ENCODE measurements at places on chromosomes 6 and 20.

GRCh38 chr20:60950561-60950960 lies 301.5 kb upstream of the CDH4 start:
- no peak for DNase-seq

- DNase-seq = no peak
Measured at GRCh38 chr20:15619816-15620215, 953.4 kb downstream of the KIF16B start.

GRCh38 chr20:62908971-62909791 lies 17.1 kb downstream of the DIDO1 start:
- DNase-seq = no peak

- no peak for DNase-seq
Measured at GRCh38 chr20:42604998-42605956, 584.4 kb downstream of the PTPRT start.

DNA sequence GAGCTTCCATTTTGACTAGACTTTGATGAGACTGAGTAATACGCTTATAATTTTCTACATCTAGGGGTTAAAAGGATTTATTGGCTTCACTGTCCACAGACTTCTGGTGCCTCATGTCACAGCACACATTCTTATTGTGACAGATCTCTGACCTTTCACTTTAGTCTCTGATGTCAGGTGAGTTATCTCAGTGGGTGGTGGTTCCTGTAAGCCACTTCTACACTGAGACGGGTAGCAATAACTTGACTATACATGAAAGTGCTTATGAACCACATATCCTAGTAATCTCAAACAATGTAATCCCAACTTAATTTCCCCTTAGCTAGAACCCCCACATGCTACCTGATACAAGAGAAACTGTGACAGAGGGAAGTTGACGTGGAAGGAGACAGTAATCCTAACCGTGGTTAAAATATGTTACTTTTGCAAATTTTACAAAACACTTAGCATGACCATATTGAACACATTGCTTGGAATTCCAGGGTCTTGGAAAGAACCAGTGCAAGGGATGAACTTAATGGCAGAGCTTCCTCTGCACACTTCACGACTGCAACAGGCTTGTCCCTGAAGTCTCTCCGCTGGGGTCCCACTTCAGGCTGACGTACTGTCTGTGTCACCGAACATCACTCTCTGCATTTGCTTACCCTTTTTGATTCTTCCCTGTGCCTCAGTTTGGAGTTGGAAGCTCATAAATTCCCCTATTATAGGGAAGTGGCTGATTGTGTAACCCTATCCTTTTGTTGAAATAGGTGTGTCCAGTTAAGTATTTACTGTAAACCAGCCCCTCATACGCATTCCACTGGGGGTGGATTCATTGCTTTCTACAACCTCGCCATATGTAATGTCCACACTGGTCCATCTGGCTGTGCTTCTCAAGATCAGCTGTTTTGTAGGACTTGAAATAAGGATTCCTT lies 6.4 kb upstream of the TRIM40 start:
- no peak for DNase-seq

DNA sequence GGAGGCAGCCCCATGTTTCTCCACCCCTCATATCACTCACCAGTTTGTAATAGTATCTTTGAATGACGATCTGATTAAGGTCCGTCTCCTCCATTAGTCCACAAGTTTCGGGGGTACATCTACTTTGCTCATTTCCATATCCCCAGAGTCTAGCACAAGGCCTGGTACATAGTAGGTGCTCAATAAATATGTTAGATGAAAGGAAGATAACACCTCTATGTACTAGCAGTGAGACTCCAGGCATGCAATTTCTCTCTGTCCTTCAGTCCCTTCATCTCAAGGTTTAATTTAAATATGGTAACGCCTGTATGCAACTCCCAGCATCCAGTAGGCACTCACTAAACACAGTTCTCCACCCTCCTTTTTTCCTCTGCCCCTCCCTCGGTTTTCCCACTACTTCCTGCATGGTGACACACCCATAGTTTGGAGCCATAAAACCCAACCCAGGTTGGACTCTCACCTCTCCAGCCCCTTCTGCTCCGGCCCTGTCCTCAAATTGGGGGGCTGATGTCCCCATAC lies 461 bp upstream of the HNF4A start:
- no peak for DNase-seq

- no peak for DNase-seq
Measured at GRCh38 chr6:90256698-90257485, 39.8 kb downstream of the BACH2 start.

GRCh38 chr20:60332523-60332922 lies 374.3 kb downstream of the CDH26 start:
- DNase-seq = no peak

GRCh38 chr6:36820700-36821580 lies 18.3 kb downstream of the CPNE5 start:
- DNase-seq = no peak

DNA sequence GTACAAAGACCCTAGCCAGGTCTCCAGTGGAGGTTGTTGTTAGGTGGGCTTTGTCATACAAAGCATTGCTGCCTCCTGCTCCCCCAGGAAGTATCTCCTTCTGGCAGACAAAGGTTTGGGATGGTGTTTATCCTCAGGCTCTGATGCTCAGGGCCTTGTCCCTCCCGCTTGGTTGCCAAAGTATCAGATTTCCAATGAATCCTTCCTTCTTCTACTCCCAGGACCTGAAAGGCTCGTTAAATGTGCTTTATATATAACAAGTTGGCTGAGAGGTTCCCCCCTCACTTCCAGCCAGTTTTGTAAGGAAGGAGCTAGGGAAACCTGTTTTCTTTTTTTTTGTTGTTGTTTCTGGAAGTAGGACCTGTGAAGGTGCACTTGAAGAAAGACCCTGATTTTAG lies 14.4 kb downstream of the PTK7 start:
- DNase-seq = no peak

GRCh38 chr6:88266126-88266525 lies 100.0 kb upstream of the CNR1 start:
- DNase-seq = no peak

DNA sequence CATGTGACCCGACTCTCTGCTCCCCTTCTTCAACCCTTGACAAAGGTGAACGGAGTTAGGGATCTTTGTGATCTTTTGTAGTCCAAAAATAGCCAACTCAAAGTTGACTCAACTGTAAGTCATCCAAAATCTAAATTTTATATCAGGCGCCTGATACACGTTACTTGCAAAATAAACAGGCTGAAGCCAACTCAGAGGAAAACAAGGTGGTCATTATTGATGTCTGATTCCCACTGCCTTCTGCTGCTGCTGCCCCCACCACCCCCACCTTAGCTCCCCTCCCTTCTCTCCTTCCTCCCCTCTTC lies 13.2 kb upstream of the RNF8 start:
- DNase-seq = no peak

DNA sequence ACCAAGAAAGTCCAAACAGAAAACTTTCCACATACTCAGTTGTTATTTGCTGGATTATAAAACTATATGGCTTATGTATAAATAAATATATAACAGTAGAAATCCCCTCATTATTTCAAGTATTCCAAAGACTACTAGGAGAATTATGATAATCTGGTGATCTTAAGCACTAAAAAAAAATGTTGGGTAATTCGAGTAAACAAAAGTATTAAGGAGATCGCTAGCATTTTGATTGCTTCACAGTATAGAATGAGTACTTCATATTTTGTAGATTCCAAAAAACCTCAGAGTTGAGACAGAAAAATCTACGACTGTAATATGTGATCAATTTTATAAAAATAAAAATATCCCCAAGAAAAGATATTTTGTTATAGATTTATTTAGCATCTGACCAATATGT lies 236.4 kb upstream of the TENT5A start:
- DNase-seq = no peak

DNA sequence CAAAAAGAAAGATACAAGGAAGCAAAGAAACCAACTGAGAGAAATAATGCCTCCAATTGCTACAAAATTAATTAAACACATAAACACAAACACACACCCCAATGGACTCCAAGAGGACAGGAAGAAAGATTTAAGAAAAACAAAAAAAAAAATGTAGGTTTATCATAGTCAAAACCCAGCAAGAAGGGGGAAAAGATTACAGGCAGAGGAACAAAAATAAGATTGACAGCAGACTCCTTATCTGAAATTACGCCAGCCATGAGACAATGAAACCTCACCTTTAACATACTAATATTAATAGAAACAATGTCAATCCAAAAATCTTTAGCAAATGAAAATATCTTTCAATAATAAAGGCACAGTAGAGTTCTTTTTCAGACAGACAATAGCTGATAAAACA lies 155.8 kb downstream of the RNGTT start:
- no peak for DNase-seq

DNA sequence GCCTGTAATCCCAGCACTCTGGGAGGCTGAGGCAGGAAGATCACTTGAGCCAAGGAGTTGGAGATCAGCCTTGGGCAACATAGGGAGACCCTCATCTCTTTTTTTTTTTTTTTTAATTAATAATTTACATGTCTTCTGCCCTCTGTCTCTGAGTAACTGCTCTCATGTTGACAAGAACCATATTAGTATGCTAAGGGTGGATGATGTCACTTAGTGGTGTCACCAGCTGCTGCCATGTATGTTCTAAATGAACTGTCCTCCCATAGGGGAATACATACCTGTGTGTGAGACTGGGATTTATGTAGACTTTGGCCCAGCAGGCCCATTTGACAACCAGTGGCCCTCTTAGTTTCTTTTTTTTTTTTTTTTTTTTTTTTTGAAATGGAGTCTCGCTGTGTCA lies 65.6 kb downstream of the SCAND1 start:
- no peak for DNase-seq

DNA sequence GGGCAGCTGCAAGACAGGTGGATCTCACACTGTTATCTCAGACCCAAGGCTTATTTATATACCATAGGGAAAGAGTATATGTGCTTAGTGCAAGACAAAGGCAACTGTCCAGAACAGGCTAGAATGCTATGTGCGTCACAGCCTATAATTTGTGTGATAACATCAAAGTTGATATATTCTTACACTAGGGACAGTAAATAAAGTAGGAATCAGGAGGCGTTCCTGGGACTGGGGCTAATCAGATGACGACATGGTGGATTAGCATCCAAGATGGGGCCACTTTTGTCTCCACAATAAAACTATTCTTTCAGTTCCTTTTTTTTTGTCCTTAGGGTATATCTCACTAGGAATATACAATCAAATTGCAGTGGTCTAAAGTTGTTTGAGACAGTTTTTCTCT lies 54.9 kb upstream of the IER3 start:
- no peak for DNase-seq

GRCh38 chr6:22940581-22941290 lies 371.4 kb downstream of the HDGFL1 start:
- no peak for DNase-seq

GRCh38 chr20:48661575-48662455 lies 166.0 kb downstream of the PREX1 start:
- DNase-seq = no peak

DNA sequence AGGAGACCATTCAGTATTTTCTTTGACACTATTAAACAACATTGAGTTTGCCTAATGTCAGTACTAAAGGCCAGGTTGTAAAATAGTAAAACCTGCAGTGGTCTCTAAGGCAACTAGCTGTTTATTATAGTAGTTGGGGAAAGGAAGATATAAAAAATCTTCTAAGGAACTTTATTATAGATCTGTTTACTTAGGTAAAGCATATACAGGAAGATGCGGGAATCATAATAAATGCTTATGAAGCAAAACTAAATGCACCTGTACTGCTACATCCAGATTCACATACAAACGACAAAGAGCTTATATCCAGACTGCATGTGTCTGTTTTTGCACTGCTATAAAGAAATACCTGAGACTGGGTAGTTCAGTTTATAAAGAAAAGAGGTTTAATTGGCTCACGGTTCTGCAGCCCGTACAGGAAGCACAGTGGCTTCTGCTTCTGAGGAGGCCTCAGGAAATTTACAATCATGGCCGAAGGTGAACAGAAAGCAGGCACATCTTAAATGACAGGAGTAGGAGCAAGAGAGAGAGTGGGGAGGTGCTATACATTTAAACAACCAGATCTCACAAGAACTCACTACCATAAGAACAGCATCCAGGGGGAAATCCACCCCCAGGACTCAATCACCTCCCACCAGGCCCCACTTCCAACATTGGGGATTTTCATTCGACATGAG lies 8.7 kb upstream of the TRIM39 start:
- no peak for DNase-seq

GRCh38 chr6:46935687-46936086 lies 13.9 kb upstream of the ADGRF5 start:
- no peak for DNase-seq

GRCh38 chr20:36745234-36745926 lies 510 bp downstream of the NDRG3 start:
- no peak for DNase-seq

GRCh38 chr6:165751486-165751885 lies 88.4 kb upstream of the PDE10A start:
- DNase-seq = no peak

GRCh38 chr20:17934141-17934862 lies 34.3 kb downstream of the SNX5 start:
- no peak for DNase-seq

GRCh38 chr6:36357872-36358225 lies 21.2 kb upstream of the BNIP5 start:
- DNase-seq = no peak

GRCh38 chr6:108294297-108294726 lies 542 bp upstream of the AFG1L start:
- no peak for DNase-seq

- no peak for DNase-seq
Measured at GRCh38 chr6:131431718-131432117, 141.3 kb upstream of the ARG1 start.

- no peak for DNase-seq
Measured at GRCh38 chr6:154754152-154754551, 20.9 kb downstream of the SCAF8 start.

DNA sequence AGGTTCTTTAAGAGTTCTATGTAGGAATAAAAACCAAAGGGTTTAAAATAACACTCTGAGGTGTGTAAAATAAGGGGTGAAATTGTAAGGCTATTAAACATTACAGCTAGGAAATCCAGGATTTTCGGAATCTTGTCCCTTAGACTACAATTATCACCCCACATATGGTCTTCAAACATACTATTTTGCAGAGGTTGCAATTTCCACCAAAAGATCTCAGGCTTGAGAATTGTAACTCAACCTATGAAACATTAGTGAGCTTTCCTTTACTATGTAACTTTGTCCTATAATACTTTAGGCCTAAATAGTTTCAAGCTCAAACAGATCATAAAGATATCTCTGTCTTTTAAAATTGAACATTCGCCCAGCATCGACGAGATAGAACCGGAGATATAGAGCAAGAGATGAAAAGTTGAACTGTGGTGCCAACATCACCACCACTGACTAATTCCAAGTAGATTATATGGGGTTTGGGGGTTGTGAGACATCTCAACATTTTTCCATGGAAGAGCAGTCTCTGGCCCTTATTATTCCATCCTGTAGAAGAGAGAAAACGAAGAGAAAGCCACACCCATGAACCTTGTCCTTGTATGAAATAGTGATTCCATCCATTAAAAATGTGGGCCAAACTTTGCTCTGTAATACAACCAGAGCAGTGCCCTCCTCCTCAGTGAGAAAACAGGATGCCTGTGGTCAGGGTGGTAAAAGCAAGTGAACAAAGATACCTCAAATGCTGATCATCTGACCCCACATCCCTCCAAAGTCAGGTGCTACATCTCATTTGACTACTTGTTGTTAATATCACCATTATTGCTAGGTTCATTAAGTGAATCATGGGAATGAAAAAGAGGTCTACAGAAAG lies 284.5 kb upstream of the GJE1 start:
- no peak for DNase-seq

GRCh38 chr20:49914310-49915117 lies 815 bp downstream of the SPATA2 start:
- no peak for DNase-seq
